Testis (tissue), 5 donors: ENCODE measurements at places on chromosomes 4 and X. TPM values are rescaled to one million over a fixed set of nuclear protein-coding genes. Genes with fewer than 3 reads are reported as not detected.

GRCh38 chr4:72557021-72557420 lies 12.0 kb downstream of the ADAMTS3 start:
- DNase-seq = peak; percentile 51

Gene HCFC1
- 32.3 TPM for polyA plus RNA-seq

Gene CYTL1
- 3.1 TPM for polyA plus RNA-seq

Gene HPSE
- polyA plus RNA-seq = 2.0 TPM

- no peak for DNase-seq
These were observed 58.0 kb upstream of the XIAP start for GRCh38 chrX:123801901-123802300.

DNA sequence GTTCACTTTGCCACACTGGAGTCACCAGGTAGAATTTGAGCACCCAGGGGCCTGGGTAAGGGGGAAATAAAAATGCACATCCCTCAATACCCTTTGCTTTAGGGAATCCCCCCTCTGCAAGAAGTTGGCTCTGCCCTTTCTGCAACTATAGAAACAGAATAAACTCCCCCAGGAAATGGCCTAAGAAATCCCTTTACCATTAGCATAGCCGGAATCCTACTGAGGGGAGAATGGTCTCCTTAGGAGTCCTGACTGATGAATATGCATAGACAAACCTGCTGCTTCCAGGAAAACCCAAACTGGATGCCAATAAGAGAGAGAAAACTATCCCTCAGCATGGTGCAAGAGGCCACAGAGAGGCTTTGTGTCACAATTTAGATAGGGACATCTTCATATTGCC lies 11.0 kb downstream of the EFHC2 start:
- DNase-seq = no peak

DNA sequence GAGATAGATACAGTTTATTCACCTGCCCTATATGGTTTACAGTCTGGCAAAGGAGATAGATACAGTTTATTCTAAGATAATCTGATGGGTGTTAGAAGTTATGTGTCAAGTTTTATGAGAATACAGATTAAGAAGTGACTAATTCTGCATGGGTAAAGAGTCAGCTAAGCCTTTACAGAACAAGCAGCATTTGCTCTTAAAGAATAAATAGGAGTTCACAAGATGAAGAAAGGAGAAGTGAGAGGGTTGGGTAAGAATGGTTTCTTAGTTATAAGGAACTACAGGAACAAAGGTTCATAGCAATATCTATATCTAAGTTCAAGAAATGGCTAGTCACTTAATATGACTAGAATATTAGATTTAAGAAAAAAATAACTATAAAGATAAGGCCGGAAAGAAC lies 47.6 kb downstream of the THOC2 start:
- DNase-seq = no peak

DNA sequence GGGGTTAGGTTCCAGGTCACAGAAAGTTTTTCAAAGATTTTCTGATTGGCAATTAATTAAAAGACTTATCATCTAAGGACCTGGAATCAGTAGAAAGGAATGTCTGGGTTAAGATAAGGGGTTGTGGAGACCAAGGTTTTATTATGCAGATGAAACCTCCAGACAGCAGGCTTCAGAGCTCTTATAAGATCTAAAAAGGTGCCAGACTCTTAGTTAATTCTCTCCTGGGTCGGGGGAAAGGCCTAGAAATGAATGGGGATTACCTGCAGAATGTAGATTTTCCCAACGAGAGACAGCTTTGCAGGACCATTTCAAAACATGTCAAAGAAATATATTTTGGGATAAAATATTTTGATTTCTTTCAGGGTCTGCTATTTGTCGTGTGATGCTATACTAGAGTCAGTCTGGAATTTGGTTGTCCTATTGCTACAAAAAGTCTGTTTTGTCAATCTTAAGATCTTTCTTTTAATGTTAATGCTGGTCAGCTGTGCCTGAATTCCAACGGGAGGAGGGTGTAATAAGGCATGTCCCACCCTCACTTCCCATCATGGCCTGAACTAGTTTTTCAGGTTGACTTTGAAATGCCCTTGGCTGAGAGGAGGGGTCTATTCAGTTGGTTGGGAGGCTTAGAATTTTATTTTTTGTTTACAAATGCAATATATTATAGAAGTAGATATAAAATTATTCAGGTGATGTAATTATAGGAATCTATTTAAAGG lies 15.8 kb downstream of the EGF start:
- DNase-seq = no peak

Gene RASSF6
- 0.17 TPM for polyA plus RNA-seq

DNA sequence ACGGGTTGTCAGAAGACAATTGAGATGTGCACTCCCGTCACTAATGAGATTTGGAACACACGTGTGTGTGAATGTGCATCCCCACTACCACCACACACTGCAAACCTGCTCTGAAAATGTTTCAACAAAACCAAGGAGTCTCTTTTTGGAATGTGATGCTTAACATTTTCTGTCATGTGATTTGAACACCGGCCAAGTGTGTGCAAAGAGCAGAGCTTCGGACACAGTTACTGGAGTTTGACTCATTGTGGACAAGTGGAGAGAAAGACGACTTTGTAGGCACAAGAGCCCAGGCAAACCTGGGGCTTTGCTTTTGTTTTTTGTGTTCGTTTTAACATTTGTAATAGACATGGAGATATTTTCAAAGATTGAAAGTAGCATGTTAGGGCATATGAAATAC lies 49.2 kb downstream of the CCKAR start:
- DNase-seq = no peak

DNA sequence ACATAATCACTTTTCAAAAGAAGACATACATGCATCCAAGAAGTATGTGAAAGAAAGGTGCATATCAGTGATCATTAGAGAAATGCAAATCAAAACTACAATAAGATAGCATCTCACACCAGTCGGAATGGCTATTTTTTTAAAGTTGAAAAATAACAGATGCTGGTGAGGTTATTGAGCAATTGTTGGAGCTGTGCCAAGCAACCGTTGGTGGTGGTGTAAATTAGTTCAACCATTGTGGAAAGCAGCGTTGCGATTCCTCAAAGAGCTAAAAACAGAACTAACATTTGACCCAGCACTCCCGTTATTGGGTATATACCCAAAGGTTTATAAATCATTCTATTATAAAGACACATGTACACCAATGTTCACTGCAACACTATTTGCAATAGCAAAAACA lies 14.2 kb downstream of the COX7B2 start:
- no peak for DNase-seq

Gene ACE2
- 78.9 TPM for polyA plus RNA-seq

DNA sequence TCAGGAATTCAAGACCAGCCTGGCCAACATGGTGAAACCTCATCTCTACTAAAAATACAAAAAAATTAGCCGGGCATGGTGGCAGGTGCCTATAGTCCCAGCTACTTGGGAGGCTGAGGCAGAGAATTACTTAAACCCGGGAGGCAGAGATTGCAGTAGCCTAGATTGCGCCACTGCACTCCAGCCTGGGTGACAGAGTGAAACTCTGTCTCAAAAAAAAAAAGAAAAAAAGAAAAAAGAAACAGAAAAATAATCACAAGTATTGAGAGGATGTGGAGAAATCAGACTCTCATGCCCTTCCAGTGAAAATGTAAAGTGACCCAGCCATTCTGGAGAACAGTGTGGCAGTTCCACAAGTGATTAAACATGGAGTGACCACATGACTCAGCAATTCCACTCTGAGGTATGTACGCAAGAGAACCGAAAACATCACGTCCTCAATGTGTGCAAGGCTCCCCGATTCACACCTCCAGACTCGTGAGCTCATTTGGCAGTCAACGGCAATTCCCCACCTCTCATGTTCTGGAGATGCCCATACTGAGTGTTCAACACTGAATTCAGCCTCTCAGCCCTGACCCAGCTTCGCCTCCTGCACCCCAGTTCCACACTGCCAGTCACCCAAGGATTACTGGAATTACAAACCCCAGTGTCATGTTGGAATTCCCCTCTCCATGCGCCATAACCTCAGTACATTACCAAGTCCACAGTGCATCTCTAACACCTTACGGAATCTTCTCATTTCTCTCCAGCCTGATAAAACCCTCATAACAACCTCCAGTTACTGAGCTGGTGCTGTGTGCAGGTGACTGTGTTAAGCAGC lies 21.1 kb downstream of the ACOX3 start:
- no peak for DNase-seq

GRCh38 chrX:137051978-137052642 lies 18.3 kb upstream of the GPR101 start:
- DNase-seq = peak; percentile 69

DNA sequence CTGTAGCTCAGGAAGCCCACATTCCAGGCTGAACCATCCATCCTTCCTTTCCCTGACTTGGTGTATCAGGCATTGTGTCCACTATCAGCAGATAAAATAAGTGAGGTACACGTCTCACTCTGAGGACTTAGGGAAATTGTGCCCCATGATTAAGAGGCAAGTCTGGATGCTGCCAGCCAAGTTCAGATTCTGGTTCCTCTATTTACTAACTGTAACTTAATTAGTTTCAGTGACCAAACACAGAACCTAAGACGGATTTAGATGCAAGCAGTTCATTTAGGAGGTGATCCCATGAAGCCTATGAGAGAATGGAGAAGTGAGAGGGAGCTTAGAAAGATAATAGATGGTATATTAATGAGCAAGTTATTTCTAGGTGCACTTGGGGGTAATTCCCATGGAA lies 56.6 kb upstream of the PACRGL start:
- DNase-seq = no peak

GRCh38 chr4:30726090-30726675 lies 6.0 kb downstream of the PCDH7 start:
- DNase-seq = no peak

Gene SPARCL1
- polyA plus RNA-seq = 124 TPM

GRCh38 chrX:120306630-120307029 lies 4.6 kb downstream of the TMEM255A start:
- no peak for DNase-seq

Gene CXCL11
- polyA plus RNA-seq = 2.0 TPM

DNA sequence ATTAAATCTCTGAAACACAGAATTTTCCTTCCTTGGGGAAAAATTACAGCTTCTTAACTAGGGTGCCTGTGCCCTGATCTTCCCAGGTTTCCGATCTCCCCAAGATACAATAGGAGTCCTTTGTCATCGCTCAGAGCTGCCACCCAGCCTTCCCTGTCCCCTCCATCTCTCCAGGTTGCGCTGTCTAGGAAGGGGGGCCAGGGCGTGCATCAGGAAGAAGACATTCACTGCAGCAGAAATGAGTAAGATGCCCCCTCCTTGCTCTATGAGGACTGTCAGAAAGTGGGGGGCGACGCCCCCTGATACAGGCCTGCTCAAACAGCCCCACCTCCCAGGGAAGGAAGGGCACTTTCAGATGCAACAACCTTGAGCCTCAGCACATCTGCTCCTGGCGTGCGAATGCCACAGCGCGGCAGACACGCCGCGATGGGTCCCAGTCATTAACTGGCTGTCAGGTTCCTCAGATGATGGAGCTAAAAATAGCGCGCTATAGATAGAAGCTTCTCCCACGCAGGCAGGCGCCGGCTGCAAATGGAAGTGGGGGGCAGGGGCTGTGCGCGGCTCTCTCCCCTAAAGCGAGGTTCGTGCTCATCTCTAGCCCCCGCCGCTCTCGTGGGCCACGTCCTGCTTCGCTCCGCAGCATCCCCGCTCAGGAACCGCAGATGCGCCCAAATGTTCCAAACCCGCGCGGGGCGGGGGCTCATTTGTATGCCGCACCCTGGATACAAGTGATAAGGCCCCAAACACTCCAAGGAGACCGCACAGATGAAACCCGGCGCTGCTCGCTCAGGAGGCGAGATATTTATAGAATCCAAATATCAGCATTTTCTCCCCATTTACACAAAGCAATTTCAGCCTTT lies 57.6 kb upstream of the LGI2 start:
- DNase-seq = peak; percentile 69

- no peak for DNase-seq
These were observed 12.7 kb upstream of the GCNA start for GRCh38 chrX:71565474-71566041.

DNA sequence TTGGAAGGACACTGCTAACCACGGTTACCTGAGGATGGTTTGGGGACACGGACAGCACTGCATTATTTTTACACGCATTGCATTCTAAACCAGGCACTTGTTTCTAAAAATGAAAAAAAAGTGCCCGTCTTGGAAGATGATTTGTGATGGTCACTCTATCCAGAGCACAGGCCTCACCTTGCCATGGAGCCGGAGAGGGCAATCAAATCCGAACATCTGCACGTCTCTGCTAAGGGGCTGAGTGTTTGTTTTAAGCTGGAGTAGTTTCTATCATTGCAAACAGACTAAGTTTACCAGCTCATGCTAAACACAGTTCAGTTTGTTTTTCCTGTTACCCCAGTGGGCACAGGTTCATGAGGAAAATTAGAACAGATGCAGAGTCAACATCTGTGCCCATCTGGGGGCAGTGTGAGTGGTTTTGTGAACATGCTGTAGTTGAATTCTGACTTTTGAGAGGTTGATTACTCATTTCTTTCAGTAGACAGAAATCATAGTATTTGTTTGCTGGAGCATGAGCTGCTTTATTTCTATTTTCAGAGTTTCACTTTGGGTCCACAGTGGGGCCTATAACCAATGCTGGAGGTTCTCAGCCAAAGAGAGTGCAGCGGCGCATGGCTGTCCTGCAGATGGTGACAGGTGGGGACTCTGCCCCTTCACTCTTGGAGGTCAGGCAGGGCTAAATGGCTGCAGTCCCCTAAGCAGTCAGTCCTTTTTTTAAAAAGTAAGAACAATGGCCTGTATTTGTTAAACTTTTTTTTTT lies 65.4 kb upstream of the ENPP6 start:
- no peak for DNase-seq

DNA sequence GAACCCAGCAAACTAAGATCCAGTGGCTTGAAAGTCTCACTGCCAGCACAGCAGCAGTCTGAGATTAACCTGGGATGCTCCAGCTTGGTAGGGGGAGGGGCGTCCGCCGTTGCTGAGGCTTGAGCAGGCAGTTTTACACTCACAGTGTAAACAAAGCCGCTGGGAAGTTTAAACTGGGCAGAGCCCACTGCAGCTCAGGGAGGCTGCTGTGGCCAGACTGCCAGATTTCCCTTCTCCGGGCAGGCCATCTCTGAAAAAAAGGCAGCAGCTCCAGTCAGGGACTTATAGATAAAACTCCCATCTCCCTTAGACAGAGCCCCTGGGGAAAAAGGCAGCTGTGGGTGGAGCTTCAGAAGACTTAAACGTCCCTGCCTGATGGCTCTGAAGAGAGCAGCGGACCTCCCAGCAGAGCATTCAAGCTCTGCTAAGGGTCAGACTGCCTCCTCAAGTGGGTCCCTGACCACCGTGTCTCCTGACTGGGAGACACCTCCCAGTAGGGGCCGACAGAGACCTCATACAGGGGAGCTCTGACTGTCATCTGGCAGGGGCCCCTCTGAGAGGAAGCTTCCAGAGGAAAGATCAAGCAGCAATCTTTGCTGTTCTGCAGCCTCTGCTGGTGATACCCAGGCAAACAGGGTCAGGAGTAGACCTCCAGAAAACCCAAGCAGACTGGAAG lies 45.1 kb upstream of the CDX4 start:
- no peak for DNase-seq

Gene ADGRL3
- polyA plus RNA-seq = 11.6 TPM

DNA sequence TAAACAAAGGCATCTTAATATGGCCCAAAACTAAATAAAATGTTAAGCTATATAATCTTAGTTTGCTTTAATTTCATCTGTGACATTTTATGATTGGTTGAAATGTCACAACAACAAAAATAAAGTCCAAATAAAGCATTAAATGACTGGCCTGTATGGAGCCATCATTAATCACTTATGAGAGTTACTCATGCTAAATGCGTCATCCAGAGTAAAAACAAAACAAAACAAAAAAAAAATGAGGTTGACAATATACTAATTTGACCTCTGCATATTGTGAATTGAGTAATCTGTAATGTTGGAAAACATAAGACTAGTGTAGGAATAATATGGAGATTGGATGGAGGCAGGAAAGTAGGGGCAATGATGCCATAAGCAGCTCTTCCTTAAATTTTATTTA lies 139.7 kb downstream of the MAPK10 start:
- no peak for DNase-seq

Gene RHOH
- 2.5 TPM for polyA plus RNA-seq

Gene FGFRL1
- polyA plus RNA-seq = 14.4 TPM
